ENCODE measurements at places on chromosomes 3 and 15. TPM values are rescaled to one million over a fixed set of nuclear protein-coding genes. Genes with fewer than 3 reads are reported as not detected.

DNAH1 gene
- total RNA-seq, result 20.7 TPM

CATSPER2 gene
- 4.7 TPM for total RNA-seq

COL6A5 gene
- total RNA-seq, result 0.03 TPM

SLC28A2 gene
- total RNA-seq, result not detected

SLC28A1 gene
- not detected for total RNA-seq

FOXB1 gene
- 3.7 TPM for total RNA-seq

PLAAT1 gene
- not detected for total RNA-seq

ESYT3 gene
- 0.43 TPM for total RNA-seq

COMMD4 gene
- total RNA-seq, result 87.8 TPM

MORC1 gene
- total RNA-seq, result not detected

DPPA2 gene
- not detected for total RNA-seq

ABHD10 gene
- 40.4 TPM for total RNA-seq

UQCC5 gene
- total RNA-seq, result 10.7 TPM

ARGFX gene
- total RNA-seq, result not detected

KNG1 gene
- total RNA-seq, result not detected

AHSG gene
- total RNA-seq, result not detected
